ENCODE measurements at places on chromosomes 2 and 18.

- DNase-seq, result peak; percentile 13
Measured at GRCh38 chr2:43184339-43184895, 42.0 kb downstream of the ZFP36L2 start.

DNA sequence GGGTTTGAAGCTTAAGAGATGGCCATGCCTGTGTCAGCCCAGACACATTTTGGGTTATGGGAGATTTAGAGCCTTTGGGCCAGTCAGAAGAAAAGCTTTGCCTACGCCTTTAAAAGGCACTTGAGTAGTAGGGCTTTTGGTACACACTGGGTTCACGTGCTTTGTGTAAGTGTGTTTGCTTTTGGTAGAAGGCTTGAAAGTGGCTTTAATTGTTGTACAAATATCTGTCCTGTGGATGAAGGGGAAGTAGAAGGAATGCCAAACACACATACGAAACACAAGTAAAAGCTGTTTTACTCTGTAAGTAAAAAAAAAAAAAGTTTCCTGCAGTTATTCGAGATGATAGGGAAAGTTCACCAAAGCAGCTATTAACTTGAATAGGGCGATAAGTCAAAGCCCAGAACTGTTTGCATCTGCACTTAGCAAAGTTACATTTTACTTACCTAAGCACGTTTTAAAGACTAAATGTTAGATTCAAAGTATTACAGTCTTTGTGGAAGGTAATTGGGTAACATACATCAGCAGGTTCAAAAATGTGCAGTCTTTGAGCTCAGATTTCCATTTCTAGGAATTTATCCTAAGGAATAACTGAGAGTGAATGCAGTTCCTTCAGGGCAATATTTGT is 75.4 kb downstream of the STK25 start:
- DNase-seq, result no peak

DNA sequence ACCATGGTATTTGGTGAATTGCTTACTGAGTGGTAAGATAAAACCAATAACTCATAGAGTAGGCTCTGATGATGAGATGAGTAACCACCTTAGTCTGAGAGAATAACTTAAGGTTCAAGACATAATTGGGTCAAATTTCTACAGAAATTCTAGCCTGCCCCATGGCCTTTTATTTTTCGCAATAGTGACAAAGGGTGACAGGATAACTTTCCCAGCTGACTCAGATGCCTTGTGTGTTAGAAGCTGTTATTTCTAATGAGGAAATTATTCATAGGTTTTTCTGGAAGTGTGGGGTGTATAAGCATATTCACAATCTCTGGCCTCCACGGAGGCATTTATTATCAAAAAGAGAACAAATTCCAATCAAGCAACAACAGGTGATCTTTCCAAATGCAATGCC is 159.0 kb downstream of the NUP35 start:
- no peak for DNase-seq

GRCh38 chr2:224162122-224162521 is 123.0 kb upstream of the SERPINE2 start:
- DNase-seq, result no peak

DNA sequence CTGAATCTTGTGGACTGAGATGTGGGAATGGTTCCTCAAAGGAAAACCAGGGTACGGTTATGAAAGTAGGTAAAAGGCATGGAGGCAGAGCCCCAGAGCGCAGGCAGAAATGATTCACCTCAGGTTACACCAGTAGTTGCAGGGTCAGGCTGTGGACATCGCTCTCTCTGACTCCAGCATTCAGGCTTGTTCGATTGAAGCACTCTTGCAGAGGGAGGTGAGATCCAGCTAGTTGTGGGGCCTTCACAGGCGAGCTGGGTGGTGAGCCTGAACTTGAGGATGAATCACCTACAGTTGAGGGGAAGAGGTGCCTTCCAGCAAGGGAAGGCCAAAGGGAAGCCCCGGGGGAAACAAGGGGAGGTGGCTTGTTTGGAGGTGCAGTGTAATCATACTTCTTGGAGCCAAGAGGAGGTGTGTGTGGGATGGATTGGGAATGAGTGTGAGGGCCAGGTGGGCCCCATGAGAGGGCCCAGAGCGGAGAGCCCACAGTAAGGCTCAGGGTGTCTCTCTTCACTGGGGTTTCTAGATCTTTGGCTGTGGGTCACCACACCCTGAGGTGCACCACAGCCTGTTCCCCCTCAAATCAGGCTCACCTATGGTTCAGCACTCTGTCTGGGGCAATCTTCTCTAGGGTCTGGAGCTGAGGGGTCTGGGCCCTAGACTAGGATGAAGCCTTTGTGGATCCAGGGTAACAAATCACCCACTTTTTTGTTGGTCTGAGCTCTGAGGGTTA is 48.5 kb upstream of the MCFD2 start:
- DNase-seq, result no peak

DNA sequence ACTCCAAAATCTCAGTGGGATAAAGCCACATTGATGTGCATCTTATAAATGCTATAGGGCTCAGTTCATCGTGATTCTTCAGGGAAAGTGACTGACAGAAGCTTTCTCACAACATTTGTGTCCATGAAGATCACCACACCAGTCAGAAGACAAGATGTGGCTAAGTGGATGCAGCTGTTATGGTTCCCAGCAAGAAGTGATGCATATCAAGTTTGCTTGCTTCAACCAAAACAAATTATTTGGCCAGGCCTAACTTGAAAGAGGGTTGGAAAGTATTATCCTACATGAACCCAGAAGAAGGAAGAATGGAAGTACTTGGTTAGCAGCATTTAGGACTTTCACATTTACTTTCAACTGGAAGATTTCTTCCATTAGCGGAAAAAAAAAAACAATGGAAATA is 210.0 kb upstream of the ACVR2A start:
- no peak for DNase-seq

GRCh38 chr2:174499371-174499770 is 12.5 kb upstream of the GPR155 start:
- DNase-seq, result no peak

DNA sequence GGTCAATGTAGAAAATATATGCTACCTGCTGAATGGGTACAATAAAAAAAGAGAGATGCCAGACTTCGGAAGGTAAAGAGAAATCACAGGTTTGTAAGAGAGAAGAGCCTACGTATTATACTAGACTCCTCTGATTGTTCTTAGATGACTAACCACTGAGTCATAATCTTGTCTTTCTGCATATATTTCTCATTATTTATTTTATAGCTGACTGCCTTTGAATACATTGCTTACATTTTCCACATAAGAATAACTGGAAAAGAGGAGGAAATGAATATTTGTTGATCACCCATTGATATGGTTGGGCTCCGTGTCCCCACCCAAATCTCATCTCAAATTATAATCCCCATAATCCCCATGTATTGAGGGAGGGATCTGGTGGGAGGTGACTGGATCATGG is 90.3 kb upstream of the RAB27B start:
- DNase-seq, result no peak

DNA sequence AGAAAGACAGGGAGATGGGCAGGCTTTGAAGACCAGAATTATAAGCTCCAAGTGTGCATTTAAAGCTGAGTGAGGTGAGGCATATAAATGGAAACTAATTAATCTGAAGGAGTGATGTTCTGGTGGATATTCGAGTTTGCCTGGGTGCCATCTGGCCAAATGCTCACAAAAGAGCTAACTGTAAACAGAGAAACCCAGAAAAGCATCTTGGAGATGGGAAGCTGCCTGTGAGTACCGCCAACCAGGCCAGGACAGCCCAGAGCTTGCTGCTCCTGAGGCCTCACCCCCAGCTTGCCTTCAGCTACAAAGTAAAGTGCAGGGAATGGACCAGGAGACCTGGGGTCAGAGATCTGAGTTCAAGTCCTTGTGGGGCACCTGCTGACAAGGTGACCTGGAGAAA is 446.1 kb upstream of the MYT1L start:
- DNase-seq, result no peak

GRCh38 chr2:38185012-38185491 is 109.1 kb upstream of the CYP1B1 start:
- DNase-seq, result no peak

GRCh38 chr2:15836689-15837610 is 103.4 kb upstream of the MYCN start:
- no peak for DNase-seq

DNA sequence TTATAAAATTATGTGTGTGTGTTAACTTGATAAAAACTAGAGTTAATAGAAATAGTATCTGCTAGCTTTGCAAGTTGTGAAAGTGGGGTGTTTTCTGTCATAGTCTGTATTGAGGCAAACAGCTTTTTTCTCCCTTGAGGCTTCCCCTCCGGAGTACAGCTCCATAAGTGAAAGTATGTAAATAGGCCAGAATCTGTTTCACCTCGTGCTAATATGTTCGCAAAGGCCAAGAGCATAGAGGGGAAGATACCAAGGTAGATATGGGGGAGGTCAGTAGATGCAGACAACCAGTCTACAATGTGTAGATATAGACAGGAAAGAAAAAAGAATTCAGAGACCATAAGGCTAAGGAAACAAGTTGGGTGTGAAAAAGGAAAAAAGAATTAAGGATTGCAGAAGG is 72.9 kb downstream of the PTRHD1 start:
- no peak for DNase-seq

DNA sequence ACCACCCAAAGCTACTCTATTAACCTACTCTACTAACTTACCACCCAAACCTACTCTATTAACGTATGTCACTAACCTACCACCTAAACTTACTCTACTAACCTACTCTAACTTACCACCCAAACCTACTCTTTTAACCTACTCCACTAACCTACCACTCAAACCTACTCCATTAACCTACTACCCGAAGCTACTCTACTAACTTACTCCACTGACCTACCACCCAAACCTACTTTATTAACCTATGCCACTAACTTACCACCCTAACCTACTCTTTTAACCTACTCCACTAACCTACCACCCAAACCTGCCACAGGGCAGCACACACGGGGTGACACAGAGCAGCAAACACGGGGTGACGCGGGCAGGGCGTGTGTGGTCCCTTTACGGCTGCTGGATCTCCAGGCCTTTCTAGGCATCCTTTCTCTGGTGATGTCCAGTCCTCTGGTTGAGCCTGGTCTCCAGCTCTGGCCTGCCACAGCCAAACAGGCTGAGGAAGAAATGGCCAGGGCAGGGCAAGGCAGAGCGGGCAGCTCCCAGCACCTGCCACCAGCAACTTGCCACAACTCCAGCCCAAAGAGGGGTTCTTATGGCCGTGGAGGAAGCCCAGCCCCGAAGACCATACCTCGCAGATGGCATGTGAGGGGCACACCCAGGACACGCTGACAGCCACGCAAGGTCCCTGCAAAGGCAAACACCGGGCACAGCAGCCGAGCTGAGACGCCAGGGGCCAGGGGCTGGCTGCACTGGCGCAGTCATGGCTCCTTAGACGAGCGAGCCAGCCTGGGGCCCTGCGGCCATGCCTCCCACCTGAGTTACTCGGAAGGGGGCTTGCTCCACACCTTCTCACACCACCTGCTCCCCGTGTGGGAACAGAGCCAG is 25.7 kb downstream of the PXDN start:
- DNase-seq, result no peak

DNA sequence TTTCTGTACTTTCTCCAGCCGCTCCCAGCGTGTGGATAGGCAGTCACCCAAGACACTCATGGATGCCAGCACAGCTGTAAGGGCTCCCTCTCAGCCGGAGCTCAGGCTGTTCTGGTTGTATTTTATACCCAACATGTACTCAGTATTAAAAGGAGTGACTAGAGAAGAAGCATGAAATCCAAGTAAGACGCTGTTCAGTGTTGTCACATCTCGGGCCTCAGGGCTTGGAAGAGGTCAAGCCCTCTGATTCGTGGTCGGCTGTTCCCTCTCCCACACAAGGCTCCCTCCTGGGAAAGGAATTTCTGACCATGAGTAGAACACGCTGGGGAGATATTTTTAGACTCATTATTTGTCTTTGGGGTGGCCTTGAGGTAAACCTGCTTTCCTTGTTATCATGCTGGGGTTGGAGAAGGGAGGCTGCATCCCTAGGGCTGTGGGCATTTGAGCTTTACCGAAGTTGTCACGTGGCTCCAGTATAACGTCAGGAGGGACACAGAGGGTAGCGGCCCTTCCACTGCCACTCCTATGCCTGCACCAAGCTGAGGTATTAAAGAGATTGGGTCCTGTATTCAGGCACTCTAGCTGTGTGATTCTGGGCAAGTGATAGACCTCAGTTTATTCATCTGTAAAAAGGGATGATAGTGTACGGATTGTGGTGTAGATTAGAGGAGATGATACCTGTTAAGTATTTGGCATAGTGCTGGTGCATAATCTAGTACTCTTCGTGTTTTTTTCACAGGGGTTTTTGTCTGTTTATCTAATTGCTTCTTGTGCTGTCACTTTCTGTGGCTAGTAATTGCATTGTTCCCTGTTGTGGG is 34.1 kb downstream of the HK2 start:
- no peak for DNase-seq

DNA sequence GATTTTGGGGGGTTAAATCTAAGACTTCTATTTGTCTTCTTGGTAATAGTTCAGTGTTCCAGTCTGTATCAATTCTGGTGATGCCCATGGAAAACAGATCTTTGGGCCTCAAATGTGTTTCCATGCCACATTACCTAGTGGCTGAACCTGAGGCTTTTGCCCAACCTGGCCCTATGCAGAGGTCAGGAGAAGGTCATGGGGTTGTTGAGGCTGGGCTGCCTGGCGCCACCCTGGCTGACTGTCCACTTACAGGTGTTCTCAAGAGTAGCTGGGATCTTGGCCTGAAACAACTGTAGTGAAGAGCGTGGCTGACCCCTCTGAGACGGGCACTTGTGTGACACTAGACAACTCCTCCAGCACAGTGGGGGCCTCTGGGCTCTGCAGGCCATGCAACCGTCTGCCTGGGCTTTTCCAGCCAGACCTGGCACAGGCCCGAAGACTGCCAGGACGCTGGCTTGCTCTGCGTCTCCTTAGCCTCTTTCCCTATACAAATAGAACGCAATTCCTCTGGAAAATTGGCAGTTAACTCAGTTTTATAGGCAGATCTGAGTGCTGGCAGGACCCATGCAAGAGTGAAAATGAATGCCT is 127.8 kb downstream of the TRIM43 start:
- DNase-seq, result no peak

- no peak for DNase-seq
Measured at GRCh38 chr18:5693699-5694294, 150.0 kb upstream of the EPB41L3 start.

DNA sequence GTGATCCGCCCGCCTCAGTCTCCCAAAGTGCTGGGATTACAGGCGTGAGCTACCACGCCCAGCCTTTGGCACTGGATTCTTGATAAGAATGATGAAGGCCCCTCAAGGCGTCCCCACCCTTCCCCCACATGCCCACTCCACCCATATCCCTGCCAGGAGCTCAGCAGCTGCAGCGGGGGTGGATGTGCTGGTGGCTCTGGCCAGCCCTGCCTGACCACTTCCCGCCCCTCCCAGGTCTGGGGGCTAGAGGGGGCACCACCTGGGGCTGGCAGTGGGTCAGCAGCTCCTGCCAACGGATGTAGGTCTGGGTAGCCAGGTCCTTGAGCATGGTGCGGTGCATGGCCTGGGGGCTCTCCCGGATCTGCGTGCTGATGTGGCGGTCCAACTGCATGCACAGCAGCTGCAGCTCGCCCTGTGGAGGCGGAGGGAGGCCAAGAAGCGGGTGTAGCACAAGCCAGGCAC is 7.8 kb upstream of the SEMA4C start:
- DNase-seq, result no peak

- DNase-seq, result no peak
Measured at GRCh38 chr2:10478916-10479315, 30.8 kb upstream of the ODC1 start.
